Activated CD4-positive, alpha-beta T cell treated with anti-CD3 and anti-CD28 coated beads, Interleukin-2, amount 50 U/mL, for 1 hour (primary cell): ENCODE measurements at places on chromosomes 4 and X.

GRCh38 chr4:53366301-53366716 is 448 bp upstream of the SCFD2 start:
- no peak for DNase-seq

GRCh38 chr4:16125571-16126445 is 42.0 kb upstream of the PROM1 start:
- no peak for DNase-seq

- DNase-seq = no peak
Measured at GRCh38 chr4:99457270-99457669, 22.1 kb upstream of the ADH7 start.

- DNase-seq = no peak
Measured at GRCh38 chr4:88965053-88965452, 91.9 kb downstream of the FAM13A start.

DNA sequence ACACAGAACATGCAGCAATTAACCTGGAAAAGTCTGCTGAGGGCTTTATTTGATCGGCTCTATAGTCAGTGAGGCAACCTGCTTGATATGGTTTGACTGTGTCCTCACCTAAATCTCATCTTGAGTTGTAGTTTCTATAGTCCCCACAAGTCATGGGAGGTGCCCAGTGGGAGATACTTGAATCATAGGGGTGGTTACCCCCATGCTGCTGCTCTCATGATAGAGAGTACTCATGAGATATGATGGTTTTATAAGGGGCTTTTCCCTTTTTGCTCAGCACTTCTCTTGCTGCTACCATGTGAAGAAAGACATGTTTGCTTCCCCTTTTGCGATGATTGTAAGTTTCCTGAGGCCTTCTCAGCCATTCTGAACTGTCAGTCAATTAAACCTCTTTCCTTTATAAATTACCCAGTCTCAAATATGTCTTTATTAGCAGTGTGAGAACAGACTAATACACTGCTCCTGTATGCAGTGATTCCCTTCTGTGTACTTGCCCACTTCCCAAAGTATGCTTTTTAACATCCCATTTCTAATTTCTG is 78.2 kb downstream of the NPFFR2 start:
- DNase-seq = no peak

GRCh38 chr4:83110970-83111750 is 3.4 kb downstream of the PLAC8 start:
- no peak for DNase-seq

DNA sequence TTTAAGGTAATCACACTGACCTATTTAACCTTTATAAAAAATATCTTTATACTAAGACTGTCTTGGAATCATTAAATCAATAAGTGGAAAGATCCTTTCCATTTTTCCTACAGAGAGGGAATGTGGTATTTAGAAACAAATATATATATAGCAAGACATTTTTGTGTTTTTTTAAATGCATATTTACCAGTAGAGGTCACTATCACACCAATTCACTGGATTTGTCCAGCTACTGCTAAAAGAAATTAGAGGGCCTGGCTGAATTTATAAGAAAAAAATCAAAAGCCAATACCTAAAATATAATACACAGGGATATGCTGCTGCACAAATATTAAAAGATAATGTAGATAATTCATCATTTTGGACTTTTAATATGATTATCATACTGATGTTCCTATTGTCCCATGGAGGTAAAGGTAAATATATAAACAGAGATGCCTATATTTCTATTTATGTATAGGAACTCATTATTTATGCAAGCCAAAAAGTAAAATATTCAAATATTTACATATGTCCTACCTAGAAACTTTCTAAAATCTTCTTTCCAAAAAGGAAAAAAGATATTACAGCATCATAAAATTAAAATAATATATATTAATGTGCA is 69.5 kb downstream of the PDE5A start:
- DNase-seq = no peak

- no peak for DNase-seq
Measured at GRCh38 chr4:100079264-100079663, 111.0 kb downstream of the DDIT4L start.

- no peak for DNase-seq
Measured at GRCh38 chr4:107951551-107951950, 20.2 kb downstream of the CYP2U1 start.

- no peak for DNase-seq
Measured at GRCh38 chrX:50812995-50813842, 775 bp downstream of the SHROOM4 start.

DNA sequence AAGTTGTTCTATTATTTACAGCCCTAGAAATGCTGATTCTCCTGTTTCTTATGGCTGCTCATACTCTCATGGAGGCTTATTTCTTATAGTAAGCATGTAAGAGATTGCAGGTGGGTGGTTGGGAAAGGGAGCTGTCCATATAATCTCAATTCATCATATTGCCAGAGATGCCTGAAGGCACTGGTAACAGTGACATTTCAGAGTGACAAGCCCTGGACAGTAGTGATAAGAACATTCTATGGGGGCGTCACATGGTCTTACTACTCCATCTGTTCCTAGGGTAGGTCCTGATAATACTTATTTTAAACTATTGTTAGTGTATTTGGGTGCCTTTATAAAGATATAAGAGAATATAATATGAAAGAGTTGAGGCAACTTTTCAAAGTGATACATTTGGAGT is 171.5 kb downstream of the CFAP299 start:
- no peak for DNase-seq

GRCh38 chr4:140252141-140252741 is 98.3 kb upstream of the MAML3 start:
- no peak for DNase-seq

GRCh38 chr4:153520227-153520626 is 54.1 kb downstream of the TMEM131L start:
- DNase-seq = no peak

DNA sequence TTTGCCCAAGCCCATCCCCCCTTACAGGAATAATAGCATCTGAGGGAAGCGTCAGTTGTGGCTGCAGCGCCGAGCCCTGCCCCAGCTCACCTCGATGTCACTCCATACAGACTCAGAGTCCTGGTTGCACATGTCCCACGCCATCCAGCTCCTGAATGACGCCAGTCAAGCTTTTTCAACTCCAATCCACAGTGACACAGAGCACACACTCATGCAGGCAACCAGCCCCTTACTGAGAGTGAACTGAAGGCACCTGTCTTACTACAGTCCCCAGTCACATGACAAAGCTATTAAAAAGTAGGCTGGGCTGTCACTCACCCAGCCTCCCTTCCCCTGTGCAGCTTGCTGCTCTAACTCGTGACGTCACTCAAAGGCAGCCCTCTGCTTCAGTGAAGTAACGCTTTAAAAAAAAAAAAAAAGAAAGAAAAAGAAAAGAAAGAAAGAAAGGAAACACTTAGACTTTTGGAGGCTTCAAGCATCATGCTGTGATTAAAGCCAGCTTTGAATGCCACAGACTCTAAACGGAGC is at the start of gene PPARGC1A:
PPARGC1A (minus strand) TSS at position 234 of the 528 bp plus-strand sequence; CDS start at position 144, 90 bp downstream.
- DNase-seq = no peak

DNA sequence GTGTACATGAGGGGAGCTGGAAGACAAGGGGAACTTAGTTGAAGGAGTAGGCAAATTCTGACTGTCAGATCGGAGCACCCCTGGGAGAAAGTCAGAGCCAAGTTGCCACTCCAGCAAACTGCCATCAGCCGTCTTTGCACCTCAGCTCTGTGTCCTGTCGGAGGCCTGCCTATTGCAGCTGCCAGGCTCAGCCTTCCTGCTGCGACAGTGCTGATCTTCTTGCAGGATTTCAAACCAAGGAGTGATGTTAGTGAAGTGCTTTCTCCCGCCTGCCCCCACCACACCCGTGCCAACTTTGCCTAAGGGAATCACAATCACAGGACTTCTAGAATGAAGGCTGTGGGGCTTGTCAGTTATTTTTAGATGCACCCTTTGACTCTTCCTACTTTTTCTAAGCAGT is 185.3 kb downstream of the KIT start:
- no peak for DNase-seq

DNA sequence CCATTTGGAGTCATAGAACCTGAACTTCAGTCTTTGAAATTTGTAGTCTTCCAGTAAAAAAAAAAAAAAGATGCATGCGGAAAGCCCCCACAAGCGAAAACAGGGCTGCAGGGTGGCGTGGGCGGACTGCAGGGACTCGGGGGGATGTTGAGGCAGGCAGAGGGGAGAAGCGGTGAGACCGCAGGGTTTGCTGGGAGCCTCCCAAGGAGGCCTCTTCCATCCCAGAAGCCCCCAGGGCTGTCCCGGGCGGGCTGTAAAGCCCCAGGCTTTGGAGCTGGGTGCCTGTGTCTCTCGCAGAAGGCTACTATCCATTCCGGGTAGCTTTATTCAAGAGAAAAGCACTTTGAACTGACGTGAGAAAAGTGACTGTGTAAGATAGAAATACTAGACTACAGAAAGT is 46.7 kb upstream of the TADA2B start:
- no peak for DNase-seq

- no peak for DNase-seq
Measured at GRCh38 chrX:106613277-106613676, 1.5 kb downstream of the RADX start.

GRCh38 chr4:120939693-120940092 is 17.2 kb upstream of the PRDM5 start:
- no peak for DNase-seq

GRCh38 chrX:150513544-150513943 is 54.9 kb upstream of the MTM1 start:
- DNase-seq = no peak

DNA sequence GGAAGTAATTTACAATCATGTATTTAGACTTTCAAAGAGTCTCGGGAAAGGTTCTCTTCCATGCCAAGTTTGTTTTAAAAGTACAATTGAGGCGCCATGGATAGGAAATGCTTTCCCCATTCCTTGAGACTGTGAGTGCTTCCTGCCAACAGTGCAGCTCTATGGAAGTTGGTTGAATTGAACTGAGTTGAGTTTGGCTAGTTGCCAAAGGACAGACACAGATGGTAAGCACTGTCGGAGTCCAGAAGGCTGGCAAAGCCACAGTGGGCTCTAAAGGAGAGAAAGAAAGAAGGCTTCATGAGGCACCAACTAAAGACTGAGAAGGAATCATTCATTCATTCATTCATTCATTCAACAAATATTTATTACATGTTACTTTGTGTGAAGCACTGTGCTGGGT is 4.3 kb upstream of the KCNE5 start:
- DNase-seq = no peak

DNA sequence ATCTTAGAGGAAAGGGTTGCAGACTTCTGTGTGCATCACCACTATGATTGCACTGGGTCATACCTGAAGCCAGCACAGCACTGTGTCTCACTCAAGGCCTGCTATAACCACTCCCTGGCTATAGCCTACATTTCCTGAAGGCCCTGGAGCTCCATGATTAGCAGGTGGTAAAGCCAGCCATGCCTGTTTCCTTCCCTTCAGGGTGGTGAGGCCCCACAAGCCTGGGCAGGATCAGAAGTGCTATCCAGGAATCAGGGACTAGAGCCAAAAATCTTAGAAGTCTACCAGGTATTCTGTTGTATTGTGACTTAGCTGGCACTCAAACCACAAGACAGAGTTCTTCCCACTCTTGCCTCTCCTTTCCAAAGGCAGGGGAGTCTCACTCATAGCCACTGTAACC is 734.6 kb downstream of the GLUD2 start:
- DNase-seq = no peak

- no peak for DNase-seq
Measured at GRCh38 chr4:185212581-185212980, 3.2 kb downstream of the SNX25 start.

- no peak for DNase-seq
Measured at GRCh38 chr4:38565271-38566199, 98.5 kb upstream of the KLF3 start.

DNA sequence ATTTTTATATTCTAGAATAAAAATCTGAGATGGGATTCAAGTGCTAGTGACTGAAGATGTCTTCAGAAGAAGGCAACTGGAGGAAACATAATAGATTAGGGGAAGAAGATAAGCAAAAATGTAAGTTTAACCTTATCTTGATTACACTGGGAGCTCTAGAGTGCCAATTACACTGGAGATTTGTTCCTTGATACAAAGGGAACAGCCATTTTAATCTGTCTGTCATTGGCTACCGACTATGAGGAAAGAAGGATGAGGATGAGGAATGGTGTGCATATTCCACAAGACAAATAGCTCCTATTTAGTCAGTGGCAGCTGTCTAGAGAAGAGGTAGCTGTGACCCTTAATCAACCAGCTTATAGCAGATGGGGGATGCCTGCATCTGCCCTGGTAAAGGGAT is 1034.5 kb upstream of the IGFBP7 start:
- DNase-seq = no peak

- no peak for DNase-seq
Measured at GRCh38 chrX:9352243-9352642, 112.6 kb upstream of the TBL1X start.

DNA sequence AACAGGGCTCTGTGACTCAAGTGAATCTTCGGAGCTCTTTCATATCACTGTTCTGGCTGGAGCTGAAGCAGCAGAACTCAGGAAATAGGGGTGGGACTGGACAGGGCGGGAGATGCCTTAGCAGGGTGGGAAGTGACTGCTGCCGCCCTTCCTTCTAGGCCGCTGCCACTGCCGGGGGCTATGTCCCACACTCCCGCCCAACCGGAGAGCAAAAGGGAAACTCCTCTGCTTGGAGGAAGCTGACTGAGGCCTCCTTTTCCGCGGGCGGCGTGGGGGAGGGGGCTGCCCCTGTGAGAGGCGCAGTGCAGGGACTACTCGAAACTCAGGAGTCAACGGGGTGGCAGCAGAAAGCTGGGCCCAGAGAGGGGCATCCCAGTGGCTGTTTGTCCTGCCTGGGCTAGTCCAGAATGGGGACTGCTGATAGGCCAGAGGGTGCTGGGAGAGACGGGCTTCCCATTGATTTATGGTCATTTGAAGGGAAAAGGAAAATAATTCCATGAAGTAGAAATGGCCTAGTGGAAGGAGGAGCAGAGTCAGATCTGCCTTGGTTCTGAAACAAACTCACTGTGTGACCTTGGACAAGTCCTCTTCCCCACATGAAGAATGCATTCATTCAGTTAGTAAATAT is 36.9 kb downstream of the STARD8 start:
- DNase-seq = no peak

- no peak for DNase-seq
Measured at GRCh38 chrX:155880586-155881157, 473 bp upstream of the VAMP7 start.

DNA sequence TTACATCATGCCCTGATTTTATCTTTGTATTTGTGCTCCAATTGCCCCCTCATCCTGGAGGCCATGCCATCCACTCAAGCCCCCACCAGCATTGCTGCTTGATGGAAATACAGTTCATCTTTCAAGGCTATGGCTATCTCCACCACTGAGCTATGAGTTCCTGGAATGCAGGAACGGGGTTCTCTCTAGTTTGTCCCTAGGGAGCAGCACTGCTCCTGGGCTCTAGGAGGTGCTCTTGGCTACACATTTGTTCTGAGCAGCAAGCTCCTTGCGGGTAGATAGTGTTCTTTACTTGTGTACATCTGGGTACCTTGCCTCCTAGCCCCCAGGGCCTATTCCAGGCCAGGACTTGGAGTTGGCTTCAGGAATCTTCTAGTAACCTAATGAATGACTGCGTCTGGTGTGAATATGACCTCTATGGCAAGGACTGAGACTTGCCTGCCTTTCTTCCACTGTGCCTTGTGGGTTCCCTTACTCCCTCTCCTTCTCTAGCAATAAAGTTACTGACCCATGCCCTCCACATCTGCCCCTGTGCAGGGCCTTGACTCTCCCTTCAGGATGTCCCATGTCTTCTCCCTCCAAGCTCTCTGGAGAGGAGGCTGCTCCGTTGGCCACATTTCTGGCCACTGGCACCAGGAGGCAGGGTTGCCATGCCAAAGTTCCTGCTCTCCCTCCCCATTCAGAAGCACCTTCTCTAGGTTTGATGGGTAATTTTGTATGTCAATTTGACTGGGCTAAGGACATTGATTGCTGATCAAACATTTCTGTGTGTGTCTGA is 7.6 kb downstream of the CITED1 start:
- no peak for DNase-seq
